ENCODE measurements at places on chromosomes 3 and 15.

DNA sequence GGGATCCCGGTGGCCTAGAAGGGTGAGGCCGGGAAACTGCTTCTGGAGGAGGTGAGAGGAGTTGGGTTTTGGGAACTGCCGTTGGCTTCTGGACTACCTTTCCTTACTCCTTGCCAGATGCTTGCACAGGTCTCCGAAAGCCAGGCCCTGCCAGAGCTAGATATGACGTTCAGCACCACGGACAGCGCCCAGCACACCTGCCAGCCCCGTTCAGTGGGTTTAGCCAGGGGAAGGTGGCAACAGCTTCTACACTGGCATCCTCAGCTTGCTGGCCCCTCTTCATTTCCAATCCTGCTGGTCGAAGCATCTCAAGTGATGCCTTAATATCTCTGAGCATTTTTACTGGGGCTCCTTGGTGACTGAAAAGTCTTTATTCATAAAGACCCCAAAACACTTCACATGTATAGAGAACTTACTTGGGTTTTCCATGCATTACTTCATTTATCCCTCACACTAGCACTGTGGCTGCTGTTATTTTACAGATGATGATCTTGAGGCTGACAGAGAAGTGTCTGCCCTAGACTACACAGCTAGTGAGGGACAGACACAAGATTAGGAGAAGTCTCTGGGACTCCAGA is 21.9 kb downstream of the HCN4 start:
- H3K27me3 ChIP-seq = no peaks in the 10 kb centered on the region
- H3K4me1 ChIP-seq = no peaks in the 10 kb centered on the region
- no peak overlapping the region for H3K27ac ChIP-seq
- DNase-seq = peak; percentile 21
- H3K36me3 ChIP-seq = no peaks in the 10 kb centered on the region

GRCh38 chr3:158768361-158768787 is 33.5 kb upstream of the MFSD1 start:
- DNase-seq = peak; percentile 75
- H3K4me1 ChIP-seq = peaks cover 23% of the 10 kb centered on the region
- H3K27ac ChIP-seq = peak overlapping the region; percentile 3
- H3K36me3 ChIP-seq = no peaks in the 10 kb centered on the region

- DNase-seq = no peak
- H3K27ac ChIP-seq = no peak overlapping the region
- H3K36me3 ChIP-seq = no peaks in the 10 kb centered on the region
- H3K27me3 ChIP-seq = no peaks in the 10 kb centered on the region
Observed at GRCh38 chr15:95298729-95299128, 1031.8 kb upstream of the NR2F2 start.

GRCh38 chr15:57461541-57461940 is 85.2 kb downstream of the CGNL1 start:
- no peaks in the 10 kb centered on the region for H3K36me3 ChIP-seq
- H3K27ac ChIP-seq = no peak overlapping the region
- no peak for DNase-seq
- H3K4me3 ChIP-seq = no peak overlapping the region
- H3K4me1 ChIP-seq = peaks cover 29% of the 10 kb centered on the region

- DNase-seq = no peak
- H3K27me3 ChIP-seq = no peaks in the 10 kb centered on the region
- H3K36me3 ChIP-seq = no peaks in the 10 kb centered on the region
- H3K27ac ChIP-seq = no peak overlapping the region
- H3K4me3 ChIP-seq = no peak overlapping the region
Observed at GRCh38 chr15:29692527-29692926, 129.7 kb downstream of the TJP1 start.

DNA sequence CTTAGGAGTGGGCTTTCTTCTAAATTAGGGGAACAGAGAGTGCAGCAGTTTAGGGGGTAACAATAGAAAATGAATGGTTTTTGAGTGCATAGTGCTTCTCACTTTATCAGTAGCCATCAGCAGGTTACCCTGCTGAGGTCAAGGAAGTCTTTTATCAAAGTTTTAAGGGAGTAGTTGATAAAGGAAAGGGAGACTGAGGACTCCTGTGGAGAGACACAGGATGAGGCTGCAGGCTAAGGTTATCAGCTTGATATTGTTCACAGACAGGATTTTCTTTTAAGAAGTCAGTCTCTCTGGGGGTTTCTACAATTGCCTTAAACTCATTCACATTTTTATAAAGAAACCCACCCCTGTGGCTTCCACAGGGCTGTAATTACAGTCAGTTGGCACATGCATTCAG is 205.0 kb downstream of the AGBL1 start:
- no peak overlapping the region for H3K27ac ChIP-seq
- H3K4me3 ChIP-seq = no peak overlapping the region
- no peaks in the 10 kb centered on the region for H3K27me3 ChIP-seq
- DNase-seq = no peak
- no peaks in the 10 kb centered on the region for H3K4me1 ChIP-seq

DNA sequence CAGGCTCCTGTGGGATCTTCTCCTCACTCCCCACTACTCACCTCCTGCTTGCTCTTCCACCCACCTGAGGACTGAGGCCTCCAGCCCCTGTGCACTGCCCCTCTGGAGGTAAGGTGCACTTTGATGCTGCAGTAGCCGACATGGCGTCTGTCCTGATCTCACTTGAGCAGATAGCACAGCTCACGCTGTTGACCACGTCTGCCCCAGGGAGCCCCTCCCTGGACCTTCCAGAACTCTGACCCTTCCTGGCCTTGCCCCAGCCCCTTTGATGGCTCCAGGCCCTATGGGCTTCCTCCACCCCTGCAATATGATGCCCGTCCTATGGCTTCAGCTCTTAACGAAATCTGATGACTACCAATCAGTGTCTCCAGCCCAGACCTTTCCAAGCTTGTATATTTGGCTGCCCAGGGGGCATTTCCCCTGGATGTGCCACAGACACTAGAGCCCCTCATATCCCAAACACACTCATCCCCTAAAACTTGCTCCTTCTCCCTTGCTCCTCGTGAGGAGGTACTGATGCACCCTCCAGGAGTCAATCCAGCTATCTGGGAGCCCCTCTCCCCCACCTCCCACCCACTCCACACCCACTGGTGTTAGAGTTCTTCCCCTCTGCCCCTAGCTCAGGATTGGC is 27.1 kb downstream of the KY start:
- H3K4me1 ChIP-seq = no peaks in the 10 kb centered on the region
- H3K36me3 ChIP-seq = no peaks in the 10 kb centered on the region
- DNase-seq = no peak
- no peaks in the 10 kb centered on the region for H3K27me3 ChIP-seq

- no peak overlapping the region for H3K27ac ChIP-seq
- no peaks in the 10 kb centered on the region for H3K36me3 ChIP-seq
- peaks cover 22% of the 10 kb centered on the region for H3K27me3 ChIP-seq
- DNase-seq = no peak
- H3K4me1 ChIP-seq = no peaks in the 10 kb centered on the region
- no peak overlapping the region for H3K4me3 ChIP-seq
Observed at GRCh38 chr3:35679409-35680080, 40.2 kb downstream of the ARPP21 start.

GRCh38 chr15:98609144-98609852 is 39.0 kb upstream of the IGF1R start:
- peak; percentile 5 for DNase-seq
- H3K4me1 ChIP-seq = no peaks in the 10 kb centered on the region
- H3K27ac ChIP-seq = no peak overlapping the region
- no peaks in the 10 kb centered on the region for H3K36me3 ChIP-seq

DNA sequence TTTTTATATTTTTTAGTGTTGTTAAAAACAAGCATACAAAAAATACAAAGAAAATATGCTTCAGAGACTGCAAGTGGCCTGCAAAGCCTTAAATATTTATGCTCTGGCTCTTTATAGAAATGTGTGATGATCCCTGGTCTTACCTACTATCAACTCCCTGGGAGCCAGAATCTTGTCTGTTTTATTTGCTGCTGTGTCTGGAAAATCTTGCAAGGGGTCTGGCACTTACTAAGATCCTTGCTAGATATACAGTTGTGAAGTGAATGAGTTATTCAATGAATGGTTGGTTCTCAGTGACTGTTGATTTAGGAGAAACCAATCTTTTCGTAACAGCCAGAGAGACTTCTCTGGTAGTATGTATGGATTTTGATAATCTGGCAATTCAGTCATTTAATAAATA is 521.0 kb upstream of the CFAP20DC start:
- H3K4me1 ChIP-seq = no peaks in the 10 kb centered on the region
- no peak overlapping the region for H3K4me3 ChIP-seq
- H3K27ac ChIP-seq = no peak overlapping the region
- H3K27me3 ChIP-seq = no peaks in the 10 kb centered on the region
- no peaks in the 10 kb centered on the region for H3K36me3 ChIP-seq

DNA sequence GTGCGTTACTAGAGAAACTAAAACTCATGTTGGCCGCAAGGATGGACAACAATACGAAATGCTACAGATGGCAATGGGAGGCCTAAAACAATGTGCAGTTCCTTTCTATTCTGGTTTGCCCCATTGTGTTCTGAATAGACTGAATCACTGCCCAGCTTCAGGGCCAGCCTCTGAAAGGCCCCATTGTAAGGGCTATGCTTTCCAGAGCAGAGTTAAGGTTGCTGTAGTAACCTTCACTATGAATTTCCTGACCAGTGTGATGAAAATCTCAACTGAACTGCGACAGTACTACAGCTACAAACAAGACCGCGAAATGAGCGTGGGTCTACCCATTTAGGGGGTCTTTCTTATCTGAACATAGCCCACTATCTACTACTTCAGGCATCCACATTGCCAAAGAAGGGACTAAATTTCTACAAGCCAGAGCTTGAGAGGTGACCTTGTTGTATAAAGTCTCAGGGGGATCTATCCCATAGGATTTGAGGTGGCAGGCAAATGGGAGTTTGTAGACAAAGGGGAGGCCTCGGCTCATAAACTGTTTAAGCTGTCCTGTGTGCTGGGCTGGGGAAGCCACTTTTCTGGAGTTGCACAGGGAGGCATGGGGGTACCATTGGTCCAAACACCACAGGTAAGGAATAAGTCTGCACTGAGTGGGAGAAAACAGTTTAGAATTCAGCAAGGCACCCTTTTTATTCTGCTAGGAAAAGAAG is 80.1 kb downstream of the MYO1E start:
- no peak overlapping the region for H3K4me3 ChIP-seq
- DNase-seq = peak; percentile 91
- H3K4me1 ChIP-seq = peaks cover 43% of the 10 kb centered on the region

DNA sequence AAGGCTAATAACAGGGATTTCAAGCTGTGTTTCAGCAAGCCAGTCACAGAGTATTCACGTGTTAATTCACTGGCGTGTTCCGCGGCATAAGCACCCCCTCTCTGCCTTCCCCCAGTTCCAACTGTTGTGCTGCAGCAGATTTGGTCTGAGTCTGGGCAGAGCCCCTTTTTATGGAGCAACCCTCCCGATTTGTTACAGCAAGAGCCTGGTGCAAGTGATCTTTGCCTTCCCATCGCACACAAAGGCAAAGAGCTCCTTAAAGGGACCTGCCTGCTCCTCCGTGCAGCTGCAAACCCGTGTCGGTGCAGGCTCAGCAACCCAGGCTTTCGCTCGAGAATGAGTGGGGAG is 170.5 kb downstream of the KCNAB1 start:
- H3K4me1 ChIP-seq = peaks cover 6% of the 10 kb centered on the region
- peaks cover 16% of the 10 kb centered on the region for H3K27me3 ChIP-seq
- no peaks in the 10 kb centered on the region for H3K36me3 ChIP-seq
- H3K4me3 ChIP-seq = peak overlapping the region; percentile 14
- no peak overlapping the region for H3K27ac ChIP-seq

GRCh38 chr3:51243924-51244323 is 141.2 kb upstream of the MANF start:
- no peaks in the 10 kb centered on the region for H3K36me3 ChIP-seq
- DNase-seq = no peak
- no peaks in the 10 kb centered on the region for H3K4me1 ChIP-seq
- no peak overlapping the region for H3K4me3 ChIP-seq
- H3K27me3 ChIP-seq = no peaks in the 10 kb centered on the region
- no peak overlapping the region for H3K27ac ChIP-seq

DNA sequence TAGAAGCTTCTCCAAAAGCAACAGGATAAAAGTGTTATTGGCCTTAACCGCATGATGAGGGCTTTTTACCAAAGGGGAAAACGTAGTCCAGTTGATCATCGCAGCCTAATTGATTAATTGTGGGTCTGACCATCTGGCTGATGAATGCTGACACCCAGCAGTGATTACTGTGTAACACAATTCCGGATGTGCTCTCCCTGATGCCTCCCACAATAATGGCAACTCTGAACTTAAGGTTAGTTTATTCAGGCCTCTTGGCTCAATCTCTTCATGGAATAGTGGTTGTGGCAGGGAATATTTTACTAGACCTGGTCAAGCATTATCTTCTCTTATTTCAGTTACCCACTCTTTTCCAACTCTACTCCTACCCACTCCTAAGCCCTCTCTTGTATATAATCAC is 332.9 kb downstream of the TIGIT start:
- no peaks in the 10 kb centered on the region for H3K27me3 ChIP-seq
- H3K4me3 ChIP-seq = no peak overlapping the region
- no peaks in the 10 kb centered on the region for H3K36me3 ChIP-seq

- no peaks in the 10 kb centered on the region for H3K27me3 ChIP-seq
- H3K36me3 ChIP-seq = no peaks in the 10 kb centered on the region
- no peak overlapping the region for H3K4me3 ChIP-seq
- H3K27ac ChIP-seq = no peak overlapping the region
- DNase-seq = no peak
- peaks cover 22% of the 10 kb centered on the region for H3K4me1 ChIP-seq
Observed at GRCh38 chr15:63403254-63403945, 21.8 kb upstream of the CA12 start.

DNA sequence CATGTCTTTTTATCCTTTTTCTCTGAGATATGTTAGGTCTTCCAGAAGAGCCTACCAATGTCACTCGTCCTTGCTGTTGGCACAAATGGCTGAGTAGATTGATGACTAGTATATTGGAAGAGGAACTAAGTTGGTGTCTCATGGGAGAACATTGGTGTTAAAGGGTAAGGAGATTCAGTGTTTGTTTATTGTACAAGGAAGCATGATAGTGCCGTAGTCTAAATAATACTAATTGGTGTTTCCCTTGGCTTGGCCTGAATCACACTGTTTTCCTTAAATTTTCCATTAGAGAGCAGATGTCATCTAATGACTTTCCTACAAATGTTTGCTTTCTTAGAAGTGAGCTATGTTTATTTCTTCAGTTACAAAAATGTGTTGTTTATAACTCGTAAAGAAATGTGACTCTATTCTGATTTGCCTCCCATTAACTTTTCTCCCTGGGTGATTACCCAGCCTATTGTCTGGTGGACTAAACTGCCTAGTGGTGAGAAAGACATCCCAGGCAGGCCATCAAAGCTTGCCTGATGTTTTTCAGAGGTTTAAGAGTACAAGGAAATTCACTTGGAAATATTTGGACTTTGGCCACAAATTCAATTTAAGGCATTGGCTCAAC is 28.7 kb downstream of the ADAMTSL3 start:
- no peak overlapping the region for H3K27ac ChIP-seq
- no peak for DNase-seq
- no peaks in the 10 kb centered on the region for H3K27me3 ChIP-seq
- no peaks in the 10 kb centered on the region for H3K36me3 ChIP-seq
- no peak overlapping the region for H3K4me3 ChIP-seq
- no peaks in the 10 kb centered on the region for H3K4me1 ChIP-seq

GRCh38 chr3:139122612-139123011 is 77.9 kb upstream of the PRR23C start:
- H3K4me3 ChIP-seq = no peak overlapping the region
- no peaks in the 10 kb centered on the region for H3K27me3 ChIP-seq
